ENCODE measurements at places on chromosomes 12 and 14.

GRCh38 chr12:6321905-6322304 is 11.4 kb downstream of the PLEKHG6 start:
- DNase-seq, result no peak

DNA sequence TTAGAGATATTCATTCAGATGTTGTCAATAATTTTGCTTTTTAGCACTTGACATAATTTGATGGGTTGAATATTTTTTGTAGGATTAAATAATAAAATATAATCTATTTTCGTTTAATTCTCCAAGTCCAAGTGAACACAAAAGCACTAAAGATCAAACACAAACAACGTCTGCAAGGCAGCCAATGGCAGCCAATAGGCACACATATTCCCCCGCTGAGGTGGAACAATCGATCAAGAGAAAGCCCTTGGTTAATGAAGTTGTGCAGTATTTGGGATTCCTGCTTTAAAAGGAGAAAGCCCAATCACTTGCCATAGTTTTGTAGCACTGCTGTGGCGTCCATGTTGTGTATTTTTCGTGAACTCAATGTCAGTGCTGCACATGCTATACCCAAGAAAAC is 1.5 kb downstream of the DHRS7 start:
- no peak for DNase-seq

DNA sequence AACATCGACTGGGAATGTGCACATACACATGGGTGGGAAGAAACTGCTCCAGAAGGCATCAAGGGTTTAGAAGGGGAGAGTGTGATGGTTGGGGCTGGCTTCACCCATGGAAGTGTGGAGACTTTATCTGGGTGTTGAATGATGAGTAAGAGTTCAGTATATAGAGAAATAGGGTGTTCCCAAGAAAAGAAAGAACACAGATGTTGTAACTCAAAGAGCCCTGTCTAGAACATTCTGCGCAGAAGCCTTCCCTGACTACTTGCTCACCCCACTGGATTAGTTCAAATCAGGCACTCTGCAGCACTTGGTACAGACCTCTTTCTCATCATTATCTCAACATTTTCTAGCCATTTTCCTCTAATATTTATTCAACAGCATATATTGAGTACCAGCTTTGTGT is 491.7 kb downstream of the SNAPC1 start:
- no peak for DNase-seq

- no peak for DNase-seq
These were observed 351.1 kb upstream of the FLRT2 start for GRCh38 chr14:85178864-85179263.

DNA sequence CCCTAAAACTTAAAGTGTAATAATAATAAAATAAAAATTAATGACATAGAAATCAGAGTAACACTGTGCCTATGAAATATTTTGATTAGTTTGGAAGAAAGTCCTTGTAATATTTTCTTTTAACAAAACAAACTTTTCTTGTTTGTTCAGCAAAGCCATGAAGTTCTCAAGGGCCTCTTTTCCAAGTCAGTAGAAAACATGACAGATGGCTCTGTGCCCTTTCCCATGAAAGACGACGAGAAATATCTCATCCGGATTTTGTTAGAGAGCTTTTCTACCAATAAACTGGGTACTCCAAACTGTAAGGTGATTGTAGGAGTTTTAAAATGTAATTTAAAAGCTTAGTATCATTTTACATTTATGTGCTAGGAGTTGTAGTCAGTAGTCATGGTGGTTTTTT is 54.5 kb upstream of the ASPG start:
- no peak for DNase-seq

GRCh38 chr12:115386946-115387345 is 703.0 kb upstream of the TBX3 start:
- no peak for DNase-seq

- DNase-seq, result no peak
These were observed 87.8 kb downstream of the DAAM1 start for GRCh38 chr14:59276235-59276634.

DNA sequence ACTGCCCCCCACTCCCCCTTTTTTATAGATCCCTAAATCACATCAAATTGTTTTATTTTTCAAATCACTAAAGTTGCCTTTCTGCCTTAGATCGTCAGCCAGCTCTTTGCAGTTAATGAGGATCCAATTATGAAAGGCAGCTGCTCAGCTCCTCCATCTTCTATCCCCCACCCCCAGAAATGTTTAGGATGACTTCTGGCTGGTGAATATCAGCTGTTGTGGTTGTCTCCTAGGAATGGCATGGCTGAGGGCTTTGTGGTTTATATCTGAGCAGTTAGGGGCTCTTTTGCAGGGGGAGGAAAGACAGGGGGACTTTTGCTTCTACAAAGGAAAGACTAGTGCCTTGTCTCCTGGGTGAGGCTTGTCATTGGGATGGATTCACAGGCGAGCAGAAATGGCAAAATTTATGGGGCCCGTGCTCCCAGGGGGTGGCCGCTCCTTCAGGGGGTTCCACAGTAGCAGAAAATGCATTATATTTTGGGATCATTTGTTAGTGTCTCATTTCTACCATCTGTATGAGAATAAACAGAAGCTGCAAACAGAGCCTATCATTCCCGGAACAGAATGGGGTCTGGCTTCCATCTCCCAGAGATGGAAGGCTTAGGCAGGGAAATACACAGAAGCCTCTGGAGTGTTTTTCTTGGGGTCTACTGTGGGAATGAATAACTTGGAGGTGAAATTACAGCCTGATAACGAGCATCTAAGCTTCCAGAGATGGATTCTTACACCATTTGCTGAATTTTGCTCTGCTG is 6.5 kb downstream of the JDP2 start:
- no peak for DNase-seq

DNA sequence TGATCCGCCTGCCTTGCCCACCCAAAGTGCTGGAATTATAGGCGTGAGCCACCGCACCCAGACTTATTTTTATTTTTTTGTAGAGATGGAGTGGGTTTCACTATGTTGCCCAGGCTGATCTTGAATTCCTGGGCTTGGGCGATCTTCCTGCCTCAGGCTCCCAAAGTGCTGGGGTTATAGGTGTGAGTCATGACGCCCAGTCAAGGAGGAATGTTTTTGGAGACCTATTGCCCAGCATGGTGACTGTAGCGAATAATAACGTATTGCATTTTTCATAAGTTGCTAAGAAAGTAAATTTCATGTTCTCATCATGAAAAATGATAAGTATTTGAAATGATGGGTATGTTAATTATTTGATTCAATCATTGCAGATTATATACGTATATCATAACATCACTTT is 46.5 kb downstream of the TEAD4 start:
- DNase-seq, result no peak

- no peak for DNase-seq
These were observed 58.1 kb upstream of the SRSF5 start for GRCh38 chr14:69708586-69709560.
